ENCODE measurements at places on chromosomes 1 and 21.
A peak's percentile ranks its signal among the peaks of the same experiment; 100 is the strongest.

DNA sequence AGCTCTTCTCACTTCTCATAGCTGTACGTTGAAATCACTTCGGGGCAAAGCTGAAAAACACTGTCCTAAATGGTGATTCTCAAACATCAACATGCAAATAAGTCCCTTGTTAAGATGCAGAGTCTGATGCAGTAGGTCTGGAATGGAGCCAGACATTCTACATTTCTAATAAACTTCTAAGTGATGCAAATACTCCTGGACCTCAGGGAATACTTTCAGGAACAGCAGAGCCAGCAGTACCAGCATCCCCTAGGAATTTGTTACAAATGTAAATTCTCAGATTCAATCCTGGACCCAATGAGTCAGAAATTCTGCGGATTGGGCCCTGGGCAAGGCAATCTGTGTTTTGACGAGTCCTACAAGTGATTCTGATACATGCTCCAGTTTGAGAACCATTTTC, 152.3 kb downstream of the PCNX2 start:
- no peak for DNase-seq

DNA sequence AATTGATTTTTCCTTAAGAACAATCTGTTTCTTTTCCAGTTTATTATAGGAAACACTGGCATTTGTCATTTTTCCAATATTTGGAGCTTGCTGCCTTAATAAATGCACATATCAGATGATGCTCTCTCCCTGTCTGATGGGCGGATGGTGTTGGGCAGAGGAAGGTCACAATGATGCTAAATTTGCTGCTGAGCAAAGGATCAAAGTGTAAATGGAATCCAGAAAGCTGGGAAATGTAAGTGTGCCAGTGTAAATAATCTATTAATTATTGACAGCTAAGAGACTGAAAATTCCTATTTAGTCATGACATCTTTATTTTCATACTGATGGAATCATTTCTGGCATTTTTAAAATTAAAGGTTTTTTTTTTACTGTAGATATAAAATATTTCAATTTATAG, 243.2 kb downstream of the PTBP2 start:
- DNase-seq = no peak

- no peak for DNase-seq
Measured at GRCh38 chr1:211547710-211548109, 31.3 kb downstream of the SLC30A1 start.

DNA sequence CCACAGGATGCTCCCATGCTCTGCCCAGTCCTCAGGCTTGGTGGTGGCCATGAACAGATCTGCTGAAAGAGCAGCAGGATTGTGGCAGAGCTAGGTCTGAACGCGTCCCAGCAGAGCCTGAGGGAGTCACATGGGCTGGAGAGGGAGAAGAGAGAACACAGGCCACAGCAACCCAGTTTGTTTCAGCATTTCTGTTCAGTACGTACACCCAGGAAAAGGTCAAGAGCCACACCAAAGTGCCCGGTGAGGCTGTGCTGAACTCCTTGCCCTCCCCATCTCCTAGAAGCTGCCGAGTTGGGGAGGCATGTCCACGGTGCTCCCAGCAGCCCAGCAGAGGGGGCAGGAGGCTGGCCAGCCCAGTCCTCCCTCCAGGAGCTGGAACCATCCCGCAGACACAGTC, 5.5 kb downstream of the PKP1 start:
- DNase-seq = no peak

- DNase-seq = no peak
Measured at GRCh38 chr21:33018707-33019465, 6.8 kb upstream of the OLIG2 start.

GRCh38 chr1:73909043-73909562, 288.9 kb downstream of the LRRIQ3 start:
- DNase-seq = no peak

DNA sequence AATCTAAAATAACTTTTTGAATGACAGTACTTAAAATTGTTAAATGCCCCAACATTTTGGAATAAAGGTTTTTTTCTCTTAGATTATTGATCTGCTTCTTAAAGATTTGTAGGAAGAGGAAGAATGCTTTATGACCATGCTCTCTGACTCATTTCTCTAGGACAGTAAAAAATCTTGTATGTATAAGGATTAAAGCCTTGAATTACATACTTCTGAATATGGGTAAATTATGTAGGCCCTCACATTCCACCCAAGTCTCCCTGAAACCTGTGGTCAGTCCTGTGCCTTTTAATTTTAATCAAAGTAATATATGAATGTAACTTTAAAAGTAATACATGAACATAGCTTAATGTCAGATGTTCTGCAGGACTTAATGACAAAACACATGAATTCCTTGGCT, 50.5 kb downstream of the ABCD3 start:
- DNase-seq = no peak

DNA sequence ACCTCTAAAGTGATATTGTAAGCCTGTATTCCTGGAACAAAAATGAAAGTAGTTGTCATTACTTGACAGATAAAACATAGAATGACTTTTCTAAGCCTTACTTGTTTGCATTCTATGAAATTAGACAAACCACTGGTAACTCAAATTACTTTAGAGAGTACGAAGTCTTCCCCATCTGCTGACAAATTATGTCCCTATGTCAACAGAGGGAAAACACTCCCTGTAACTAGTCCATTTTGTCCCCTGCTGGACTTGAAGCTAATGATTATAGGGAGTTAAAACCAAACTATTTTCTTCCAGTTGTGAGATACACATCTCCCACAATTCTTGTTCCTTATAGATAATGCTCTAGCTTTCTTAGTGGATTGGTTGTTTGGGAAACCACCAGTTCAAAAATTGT, 39.6 kb downstream of the GREM2 start:
- no peak for DNase-seq

DNA sequence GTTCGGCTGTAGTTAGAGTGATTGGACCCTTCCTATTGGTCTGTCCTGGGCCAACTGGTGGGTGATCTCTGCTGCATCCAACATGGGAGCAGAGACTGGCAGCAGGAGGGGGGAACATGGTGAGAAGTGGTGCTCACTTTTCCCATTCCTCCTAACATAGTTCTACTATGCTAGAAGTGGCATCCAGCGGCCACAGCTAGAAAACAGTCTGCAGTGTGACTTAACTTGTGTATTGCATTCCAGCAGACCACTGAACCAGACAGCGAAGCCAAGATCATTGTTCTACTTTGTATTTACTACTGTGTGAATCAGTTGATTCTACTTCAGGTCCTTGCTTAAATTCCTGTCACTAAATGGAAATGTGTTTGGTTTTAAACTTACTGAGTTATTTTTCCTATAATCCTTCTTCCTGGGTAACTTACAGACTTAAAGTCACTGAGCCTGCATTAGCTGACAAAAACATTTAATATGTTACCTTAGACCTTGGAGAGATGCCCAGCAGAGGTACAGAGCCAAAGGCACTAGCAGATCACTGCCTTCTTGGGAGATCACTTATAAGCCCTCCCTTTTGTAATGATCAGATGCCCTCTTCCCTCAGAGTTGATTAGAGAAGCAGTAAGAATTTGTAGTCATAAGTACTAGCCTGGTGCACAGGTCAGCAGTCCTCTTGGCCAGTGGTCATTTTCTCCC, 8.2 kb downstream of the FABP3 start:
- no peak for DNase-seq

DNA sequence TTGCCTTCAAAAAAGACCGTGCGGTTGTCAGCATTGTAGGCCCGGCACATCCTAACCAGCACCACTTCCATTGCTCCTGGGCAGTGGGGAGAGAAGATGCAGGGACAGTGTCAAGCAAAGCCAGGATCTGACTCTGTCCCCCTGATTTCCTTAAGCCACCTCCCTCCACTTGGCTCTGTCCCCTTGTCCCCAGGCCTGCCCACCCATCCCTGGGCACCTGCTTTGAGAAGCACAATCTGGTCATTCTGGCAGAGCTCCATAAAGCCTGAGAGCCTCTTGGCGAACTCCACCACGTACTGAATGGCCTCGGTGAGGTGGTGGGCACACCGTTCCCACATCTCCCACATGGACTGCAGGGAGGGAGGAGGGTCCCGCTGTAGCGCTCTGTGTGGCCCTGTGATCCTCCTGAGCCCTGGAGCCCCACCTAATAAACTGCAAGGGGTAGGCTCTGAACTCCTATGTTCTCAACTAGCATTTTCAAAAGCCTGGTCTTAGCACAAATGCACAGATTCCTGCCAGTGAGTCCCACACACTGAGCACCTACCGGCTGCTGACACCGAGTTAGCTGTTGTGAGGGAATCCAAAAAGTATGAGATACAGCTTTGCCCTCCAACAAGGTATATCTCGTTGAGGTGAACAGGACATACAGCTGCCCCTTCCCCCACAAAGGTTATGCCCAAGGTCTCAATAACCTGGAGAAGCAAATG, 8.2 kb upstream of the LINGO4 start:
- no peak for DNase-seq

GRCh38 chr1:38576241-38576640, 283.3 kb downstream of the RRAGC start:
- DNase-seq = no peak

- no peak for DNase-seq
Measured at GRCh38 chr1:43706598-43707189, 642 bp upstream of the ST3GAL3 start.

DNA sequence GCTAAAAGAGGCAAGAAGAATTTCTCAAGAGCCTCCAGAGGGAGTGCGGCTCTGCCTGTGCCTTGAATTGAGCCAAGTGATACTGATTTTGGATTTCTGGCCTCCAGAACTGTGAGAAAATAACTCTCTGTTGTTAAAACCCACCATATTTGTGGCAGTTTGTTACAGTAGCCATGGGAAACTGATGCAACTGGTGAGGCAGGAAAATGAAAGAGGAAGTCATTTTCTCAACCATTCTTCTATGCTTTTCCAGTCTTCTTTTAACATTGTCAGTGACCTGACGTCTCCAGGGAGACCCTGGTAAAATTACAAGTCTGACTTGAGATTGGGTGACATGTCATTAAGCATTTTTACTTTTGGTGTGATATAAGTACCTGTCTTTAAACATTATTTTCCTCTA, 5.8 kb downstream of the OR6P1 start:
- DNase-seq = no peak

DNA sequence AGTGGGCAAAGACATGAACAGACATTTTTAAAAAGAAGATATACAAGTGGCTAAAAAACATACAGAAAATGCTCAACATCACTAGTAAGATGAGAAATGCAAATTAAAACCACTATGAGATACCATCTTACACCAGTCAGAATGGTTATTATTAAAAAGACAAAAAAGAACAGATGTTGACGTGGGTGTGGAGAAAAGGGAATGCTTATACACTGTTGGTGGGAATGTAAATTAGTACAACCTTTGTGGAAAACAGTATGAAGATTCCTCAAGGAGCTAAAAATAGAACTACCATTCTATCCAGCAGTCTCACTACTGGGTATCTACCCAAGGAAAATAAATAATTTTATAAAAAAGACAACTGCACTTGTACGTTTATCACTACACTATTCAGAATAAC, 73.9 kb downstream of the EBNA1BP2 start:
- no peak for DNase-seq

DNA sequence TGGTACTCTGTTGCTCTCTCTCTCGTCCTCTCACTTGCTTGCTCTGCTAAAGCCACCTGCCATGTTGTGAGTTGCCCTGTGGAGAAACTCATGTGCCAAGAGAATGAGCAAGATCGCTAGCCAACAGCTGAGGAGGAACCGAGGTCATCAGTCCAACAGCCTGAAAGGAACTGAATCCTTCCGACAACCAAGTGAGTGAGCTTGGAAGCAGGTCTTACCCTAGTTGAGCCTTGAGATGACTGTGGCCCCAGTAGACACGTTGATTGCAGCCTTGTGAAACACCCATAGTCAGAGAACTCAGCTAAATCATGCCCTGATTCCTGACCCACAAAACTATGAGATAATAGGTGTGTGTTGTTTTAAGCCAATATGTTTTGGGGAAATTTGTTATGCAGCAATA, 48.1 kb upstream of the BACH1 start:
- DNase-seq = no peak

GRCh38 chr1:229860926-229861325, 206.1 kb upstream of the GALNT2 start:
- DNase-seq = no peak

DNA sequence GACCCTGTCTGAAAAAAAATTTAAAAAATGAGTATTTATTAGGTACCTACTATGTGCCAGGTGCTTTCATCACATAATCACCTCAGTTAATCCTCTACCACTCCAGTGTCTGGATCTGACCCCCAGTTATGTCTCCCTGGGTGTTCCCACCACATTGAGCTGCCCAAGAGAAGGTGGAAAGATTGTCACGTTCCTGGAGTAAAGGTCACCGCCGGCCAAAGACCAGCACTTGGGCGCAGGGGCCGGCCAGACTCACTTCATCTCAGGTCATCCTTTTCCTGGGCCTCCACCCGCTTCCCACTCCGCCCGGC, 714 bp downstream of the PYCR2 start:
- DNase-seq = no peak

DNA sequence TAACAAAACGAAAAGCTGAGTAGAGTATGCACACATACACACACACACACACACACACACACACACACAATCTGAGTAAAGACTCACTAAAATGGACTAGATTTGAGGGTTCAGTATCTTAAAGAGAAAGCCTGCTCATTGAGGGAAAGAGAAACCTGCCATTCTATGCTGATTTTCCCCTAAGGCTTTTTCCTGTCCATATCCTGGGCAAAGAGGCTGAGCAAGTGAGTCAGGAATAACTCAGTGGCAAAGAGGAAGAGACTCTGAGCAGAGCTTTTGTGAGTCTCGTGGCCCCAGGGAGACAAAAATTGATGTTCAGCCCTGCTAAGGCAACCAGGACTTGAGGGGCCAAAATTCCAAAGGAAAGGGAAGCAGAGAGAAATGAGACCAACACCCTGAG, 37.3 kb upstream of the RUNX1 start:
- no peak for DNase-seq

GRCh38 chr1:97082160-97082848, 360.7 kb downstream of the PTBP2 start:
- no peak for DNase-seq

DNA sequence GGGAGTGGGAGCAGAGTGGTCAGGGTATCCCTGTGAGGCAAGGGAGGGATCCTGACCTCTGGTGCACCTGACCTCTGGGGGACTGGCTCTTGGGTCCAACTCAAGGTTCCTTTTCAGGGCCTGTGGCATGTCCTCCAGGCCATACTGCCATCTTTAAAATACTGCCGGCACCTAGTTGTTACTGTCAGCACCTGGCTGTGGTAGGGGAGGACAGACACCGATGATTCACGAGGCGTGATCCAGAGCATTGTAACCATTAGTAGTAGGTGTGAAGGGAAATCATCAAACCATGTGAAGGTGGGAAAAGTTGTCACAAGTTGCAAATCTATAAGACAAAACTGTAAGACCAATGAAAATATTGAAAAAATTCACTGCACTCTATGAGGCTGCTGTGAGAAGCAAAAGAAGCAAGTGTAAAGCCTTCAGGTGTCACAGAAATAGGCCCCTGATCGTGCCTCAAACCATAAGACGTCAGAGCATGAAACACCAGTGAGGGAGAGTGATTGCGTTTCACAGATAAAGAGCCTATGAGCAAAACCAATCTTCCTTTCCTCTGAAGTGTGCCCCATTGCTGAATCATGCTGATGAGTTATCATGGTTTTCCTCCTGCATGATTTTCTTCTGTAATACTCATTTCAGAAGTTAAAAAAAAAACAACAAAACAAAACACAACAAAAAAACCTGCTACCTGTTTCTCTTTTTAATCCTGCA, 55.3 kb downstream of the CDC7 start:
- DNase-seq = no peak

- DNase-seq = peak; percentile 7
Measured at GRCh38 chr1:65420590-65421350, at the start of the genes LEPR and LEPROT. LEPR (plus strand) TSS chr1:65420668; CDS start chr1:65565566, 144,898 bp downstream. LEPROT (plus strand) TSS chr1:65420668; CDS start chr1:65420725, 57 bp downstream.
